Activated CD4-positive, CD25-positive, alpha-beta regulatory T cell (primary cell): ENCODE measurements at places on chromosomes 4 and X.

DNA sequence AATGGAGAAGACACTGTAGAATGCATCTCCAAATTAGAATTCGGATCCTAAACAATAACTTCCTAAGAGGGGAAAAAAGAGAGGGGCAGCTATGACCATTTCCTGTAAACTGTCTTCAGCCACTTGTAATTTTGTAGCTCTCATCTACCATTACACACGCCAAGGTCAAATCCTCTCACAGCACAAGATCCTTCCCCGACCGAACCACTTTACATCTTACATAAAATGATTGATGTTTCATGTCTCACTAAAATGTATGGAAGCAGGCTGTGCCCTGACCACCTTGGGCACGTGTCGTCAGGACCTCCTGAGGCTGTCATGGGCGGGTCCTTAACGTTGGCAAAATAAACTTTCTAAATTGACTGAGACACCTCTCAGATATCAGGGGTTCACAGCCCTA, 24.1 kb upstream of the PBDC1 start:
- no peak for DNase-seq

DNA sequence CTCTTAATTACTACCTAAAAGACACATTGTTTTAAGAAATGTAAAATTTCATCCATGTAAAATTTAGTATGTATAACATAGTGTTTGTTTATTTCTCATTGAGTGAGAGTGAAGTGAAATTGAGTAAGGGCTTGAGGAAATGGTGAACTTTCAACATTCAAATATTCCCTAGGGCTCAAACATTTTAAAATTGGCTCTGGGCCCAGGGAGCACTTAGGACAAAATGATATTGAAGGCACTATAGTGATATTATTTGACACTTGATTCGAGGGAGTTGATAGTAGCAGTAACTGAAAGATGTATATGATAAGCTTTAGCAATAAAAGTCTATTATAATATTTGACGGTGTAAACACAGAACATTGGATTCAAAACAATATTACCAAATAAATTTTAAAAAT, 1244.0 kb upstream of the TENM3 start:
- no peak for DNase-seq

GRCh38 chr4:145566086-145566708, 53.0 kb upstream of the MMAA start:
- DNase-seq = no peak

DNA sequence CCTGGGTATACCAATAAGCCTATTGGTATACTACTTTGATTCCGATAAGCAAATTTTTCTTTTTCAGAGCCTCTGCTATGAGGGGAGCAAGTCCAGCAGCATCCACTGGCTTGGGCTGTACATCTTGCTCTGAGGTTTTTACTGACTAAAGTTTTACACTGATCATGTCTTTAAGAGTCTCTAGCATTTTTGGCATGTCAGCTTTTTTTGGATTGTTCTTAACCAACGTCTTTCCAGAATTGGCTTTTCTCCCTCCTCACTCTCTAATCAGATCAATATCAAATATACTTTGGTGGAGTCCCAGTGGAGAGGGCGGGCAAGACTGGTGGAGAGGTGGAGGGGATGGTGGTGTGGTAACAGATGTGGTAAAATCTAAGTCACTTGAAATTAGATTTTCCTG, 196.8 kb downstream of the HEPH start:
- DNase-seq = no peak

DNA sequence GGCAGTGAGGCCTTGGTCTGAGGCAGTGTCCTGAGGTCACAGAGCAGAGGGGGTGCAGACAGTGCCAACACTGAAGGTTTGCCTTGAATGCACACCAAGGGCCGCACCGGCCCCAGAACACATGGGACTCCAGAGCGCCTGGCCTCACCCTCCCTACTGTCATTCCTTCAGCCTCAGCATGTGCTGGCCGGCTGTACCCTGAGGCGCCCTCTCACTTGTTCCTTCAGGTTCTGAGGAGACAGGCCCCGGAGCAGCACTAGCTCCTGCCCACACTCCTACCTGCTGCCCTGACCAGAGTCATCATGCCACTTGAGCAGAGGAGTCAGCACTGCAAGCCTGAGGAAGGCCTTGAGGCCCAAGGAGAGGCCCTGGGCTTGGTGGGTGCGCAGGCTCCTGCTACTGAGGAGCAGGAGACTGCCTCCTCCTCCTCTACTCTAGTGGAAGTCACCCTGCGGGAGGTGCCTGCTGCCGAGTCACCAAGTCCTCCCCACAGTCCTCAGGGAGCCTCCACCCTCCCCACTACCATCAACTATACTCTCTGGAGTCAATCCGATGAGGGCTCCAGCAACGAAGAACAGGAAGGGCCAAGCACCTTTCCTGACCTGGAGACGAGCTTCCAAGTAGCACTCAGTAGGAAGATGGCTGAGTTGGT, 2.4 kb downstream of the MAGEA12 start:
- no peak for DNase-seq

DNA sequence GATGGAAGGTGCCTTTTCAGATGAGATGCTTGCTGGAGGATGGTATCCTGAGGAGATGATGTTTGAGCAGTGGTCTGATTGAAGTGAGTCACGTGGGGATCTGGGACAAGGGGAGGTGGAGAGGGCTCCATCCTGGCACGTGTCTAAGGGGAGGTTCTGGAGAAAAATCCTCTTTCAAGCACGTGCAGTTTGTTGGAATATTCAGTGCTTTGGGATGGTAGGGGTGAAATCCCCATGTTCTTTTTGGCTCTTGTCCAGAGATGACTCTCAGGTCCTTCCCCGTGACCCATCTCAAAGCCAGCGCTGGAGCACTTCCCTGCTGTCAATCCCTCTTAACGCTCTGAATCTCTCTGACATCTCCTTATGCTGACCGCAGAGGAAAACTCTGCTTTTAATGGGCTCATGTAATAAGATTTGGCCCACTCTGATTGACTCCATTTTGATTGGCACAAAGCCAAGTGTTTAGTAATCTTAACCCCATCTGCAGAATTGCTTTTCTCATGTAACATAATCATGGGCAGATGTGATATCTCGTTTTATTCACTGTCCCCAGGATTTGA, 10.8 kb upstream of the KLKB1 start:
- no peak for DNase-seq

- no peak for DNase-seq
These were observed 44.3 kb downstream of the CNGA1 start for GRCh38 chr4:47972181-47972580.

DNA sequence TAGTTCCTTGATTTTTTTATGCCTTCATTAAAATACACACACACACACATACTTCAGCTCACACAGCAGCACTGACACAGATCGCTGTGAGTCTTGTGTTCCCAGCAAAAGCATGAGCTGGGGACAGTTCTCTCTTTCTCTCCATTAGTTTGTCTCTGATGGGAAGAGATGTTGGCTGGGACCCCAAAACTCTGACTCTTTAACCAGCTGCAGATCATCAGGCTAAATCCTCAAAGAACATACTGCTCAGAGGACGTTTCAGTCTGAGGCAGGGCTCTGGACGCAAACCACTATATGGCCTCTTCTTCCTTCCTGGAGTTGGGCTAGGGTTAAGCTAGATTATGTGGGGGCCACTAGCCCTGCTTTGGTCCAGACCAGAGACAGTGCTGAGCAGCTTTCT, 109.6 kb downstream of the NHSL2 start:
- DNase-seq = no peak

- no peak for DNase-seq
These were observed 2214.5 kb upstream of the TENM3 start for GRCh38 chr4:180028682-180029081.

GRCh38 chr4:86256086-86256485, 103.8 kb downstream of the MAPK10 start:
- DNase-seq = no peak

DNA sequence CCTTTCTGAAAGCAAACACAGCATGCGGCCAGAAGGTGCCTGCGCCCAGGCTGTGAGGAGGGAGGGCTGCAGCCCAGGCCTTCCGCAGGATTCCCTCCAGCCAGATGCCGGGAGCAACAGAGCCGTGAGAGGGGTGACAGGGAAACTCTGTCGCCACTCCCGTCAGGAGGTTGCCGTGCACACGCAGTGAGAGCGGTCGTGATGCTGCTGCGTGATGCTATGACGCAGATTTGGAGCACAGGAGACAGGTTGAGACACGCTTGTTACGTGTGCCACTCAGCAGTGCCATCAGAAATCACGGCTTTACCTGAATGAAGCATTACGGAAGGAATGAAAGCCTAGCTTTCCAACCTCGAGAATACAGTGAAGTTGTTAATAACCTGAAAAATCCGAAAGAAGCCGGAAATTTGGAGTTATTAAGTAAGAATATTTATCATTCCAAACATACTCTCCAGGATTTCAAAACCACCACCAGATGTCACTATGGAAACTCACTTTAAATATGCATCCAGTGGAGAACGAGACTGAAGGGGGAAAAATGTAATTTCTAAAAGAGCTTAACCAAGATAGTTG, 54.4 kb downstream of the FAT1 start:
- DNase-seq = no peak

DNA sequence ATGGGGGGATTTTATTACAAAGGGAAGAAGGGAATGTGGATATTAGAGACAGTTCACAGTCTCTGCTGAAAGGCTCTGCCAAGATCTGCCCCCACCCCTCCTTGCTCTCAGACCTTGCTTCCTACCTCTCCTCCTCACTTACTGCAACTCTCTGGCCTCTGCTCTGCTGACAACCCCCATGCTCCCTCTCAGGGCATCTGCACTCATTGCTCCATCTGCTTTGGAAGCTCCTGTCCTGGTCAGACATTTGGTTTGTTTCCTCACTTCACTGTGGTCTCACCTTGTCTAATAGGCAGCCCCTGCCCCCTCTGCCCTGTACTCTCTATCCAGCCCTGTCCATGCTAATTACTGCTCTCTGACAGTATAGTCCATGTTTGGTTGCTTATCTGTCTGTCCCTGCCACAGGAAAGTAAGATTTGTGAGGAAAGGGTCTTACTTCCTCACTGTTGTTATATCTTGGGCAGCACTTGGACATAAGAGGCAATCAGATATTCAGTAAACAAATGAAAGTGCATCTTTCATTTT, 189.3 kb downstream of the PTTG2 start:
- no peak for DNase-seq

- DNase-seq = no peak
These were observed 113.5 kb downstream of the TSPAN5 start for GRCh38 chr4:98544818-98545414.

GRCh38 chr4:77697860-77698590, 92.4 kb downstream of the CXCL13 start:
- no peak for DNase-seq

- no peak for DNase-seq
These were observed 94.7 kb downstream of the EDA2R start for GRCh38 chrX:66544181-66544580.

DNA sequence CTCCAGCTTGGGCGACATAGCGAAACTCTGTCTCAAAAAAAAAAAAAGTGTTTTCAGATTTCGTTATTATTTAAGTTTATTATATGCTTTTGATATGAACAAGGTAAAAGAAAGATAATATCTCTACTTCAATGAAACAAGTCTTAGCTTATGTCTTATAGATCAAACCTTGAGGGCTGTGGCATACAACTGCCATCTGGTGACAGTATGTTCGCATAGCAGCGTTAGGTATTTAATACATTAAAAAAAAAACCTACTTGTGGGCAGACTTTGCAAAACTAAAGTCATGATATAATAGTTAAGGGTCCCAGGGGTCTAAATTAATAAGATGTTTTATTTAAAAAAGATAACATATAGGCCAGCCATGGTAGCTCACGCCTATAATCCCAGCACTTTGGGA, 161.2 kb upstream of the AMOT start:
- no peak for DNase-seq

DNA sequence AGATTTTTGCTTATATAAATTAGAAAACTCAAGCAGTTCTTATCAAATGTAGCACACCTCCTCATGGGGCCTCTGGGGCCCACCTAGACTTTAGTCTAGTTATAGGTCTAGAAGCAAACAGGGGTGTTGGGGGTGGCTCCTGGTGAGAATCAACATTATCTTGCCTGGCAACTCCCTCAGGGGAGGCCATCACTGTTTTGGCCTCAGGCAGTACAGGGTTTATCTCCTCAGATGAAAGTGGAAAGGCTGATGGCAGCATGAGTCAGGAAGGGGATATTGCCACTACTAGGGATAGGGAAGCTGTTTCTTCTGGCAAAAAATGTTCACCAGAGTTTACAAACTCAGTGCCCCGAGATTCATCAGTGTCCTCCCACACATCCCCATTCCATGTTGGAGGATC, 232.4 kb upstream of the BMP3 start:
- DNase-seq = no peak

- DNase-seq = no peak
These were observed 276.5 kb upstream of the AGTR2 start for GRCh38 chrX:115894087-115894486.

DNA sequence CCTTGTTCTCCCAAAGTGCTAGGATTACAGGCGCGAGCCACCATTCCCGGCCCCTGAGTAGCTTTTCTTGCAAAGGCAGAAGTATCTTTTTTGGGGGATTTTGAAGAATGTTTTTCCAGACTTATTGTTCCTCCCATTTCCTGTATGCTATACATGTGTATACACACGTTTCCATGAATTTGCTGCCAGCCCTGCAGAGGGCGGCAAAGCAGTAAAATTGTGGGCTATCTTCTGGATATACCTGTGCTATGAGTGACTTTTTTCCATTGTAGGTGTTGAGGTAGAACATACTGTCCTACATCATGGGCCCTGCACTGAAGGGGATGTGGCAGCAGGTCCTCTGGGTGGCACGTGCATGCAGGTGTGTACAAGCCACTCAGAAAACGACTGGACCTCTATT, 16.9 kb upstream of the MED28 start:
- DNase-seq = no peak

GRCh38 chr4:105145156-105145902, 1.3 kb upstream of the TET2 start:
- no peak for DNase-seq

GRCh38 chr4:156303708-156304107, 350.0 kb upstream of the CTSO start:
- no peak for DNase-seq

GRCh38 chrX:3449287-3449686, 102.8 kb upstream of the MXRA5 start:
- DNase-seq = no peak

- no peak for DNase-seq
These were observed 111.5 kb upstream of the PSAPL1 start for GRCh38 chr4:7546152-7546808.

- DNase-seq = no peak
These were observed 269.1 kb upstream of the ZFP42 start for GRCh38 chr4:187726485-187726884.

DNA sequence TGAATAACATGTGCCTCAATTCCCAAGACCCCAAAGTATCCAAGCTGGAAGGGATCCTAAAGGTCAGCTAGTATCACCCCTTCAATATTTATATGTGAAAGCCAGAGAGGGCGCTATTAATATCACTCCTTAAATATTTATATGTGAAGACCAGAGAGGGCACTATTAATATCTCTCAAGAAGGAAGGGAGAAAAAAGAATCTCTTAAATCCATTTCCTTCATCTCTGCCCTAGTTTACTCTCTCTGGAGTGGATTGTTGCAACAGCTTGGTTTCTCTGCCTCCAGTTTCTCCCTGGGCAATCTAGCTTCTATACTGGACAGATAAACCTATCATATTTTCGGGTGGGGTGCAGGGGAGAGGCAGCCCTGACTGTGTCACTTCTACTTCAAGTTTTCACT, 31.6 kb upstream of the MSN start:
- no peak for DNase-seq

GRCh38 chr4:84917086-84917821, 49.2 kb downstream of the WDFY3 start:
- DNase-seq = no peak
